Hematopoietic multipotent progenitor cell (in vitro differentiated cells): ENCODE measurements at places on chromosomes 11 and 22.

DNA sequence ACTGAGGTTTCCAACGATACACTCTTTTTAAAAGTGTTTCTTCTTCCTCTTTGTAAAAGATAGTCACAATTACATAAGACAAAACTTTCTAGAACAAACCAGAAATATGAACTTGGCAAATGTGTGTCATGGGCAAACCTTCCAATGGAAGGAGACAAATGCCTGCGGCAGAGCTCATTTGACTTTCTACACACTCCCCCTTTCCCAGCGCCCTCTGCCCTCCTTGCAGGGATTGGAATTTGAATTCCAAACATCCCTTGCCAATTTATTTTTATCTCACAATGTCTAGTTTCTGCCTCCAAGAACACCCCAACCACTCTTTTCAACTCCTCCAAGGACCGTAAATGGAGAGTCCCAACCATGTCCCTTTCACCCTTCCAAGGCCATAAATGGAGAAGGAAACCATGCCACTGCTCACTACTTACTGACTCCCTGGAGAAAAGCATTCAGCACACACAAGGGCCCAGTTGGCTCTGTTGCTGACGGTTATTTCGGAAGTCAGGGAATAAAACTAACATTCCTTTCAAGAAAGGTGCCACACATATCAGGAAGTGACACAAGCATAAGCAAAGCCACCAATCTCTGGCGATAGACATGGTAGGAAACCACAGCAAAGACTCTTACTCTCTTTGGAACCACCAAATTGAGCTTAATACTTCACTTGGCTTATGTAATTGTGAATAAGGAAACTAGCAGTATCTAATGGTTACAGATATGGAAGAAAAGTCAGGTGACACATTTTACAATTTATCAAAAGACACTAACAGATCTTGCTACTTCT, 15.0 kb upstream of the ESAM start:
- DNase-seq: no peak

GRCh38 chr11:843086-843734, 558 bp downstream of the TSPAN4 start:
- no peak for DNase-seq

GRCh38 chr11:120186774-120187591, 23.8 kb upstream of the OAF start:
- no peak for DNase-seq

DNA sequence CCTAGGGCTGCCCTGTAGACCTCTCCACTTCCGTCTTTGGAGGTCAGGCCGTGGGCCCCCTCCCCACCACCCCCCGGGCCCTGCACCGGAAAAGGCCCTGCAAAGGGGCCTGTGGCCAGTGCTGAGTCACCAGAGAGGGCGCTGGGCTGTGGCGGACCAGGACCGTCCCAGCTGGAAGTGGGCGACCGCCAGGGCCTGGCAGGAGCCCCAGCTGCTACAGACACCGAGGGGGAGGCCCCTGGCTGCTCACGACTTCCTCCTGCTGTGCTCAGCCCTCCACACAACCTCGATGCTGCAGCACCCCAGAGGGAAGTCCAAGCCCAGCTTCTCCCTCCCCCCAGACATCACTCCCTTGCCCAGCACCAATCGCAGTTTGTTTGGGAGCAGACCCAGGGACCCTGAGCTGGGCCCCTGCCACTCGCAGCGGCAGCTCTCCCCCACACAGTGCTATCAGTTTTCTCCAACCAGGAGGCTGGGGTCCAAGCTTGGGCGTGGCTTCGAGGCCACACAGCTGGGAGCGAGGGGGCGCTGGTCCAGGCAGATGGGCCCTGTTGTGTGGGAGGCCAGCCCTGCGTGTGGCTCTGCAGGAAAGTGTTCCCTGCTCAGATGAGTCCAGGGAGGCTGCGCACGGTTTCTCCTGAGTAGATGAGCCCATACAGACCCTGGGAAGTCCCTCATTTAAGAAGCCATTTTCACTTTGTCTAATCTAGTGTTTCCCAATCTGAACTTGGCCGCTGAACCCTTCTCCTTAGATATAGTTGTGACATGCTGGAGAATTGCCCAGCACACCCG, 5.6 kb upstream of the SH3BP1 start:
- DNase-seq: no peak

DNA sequence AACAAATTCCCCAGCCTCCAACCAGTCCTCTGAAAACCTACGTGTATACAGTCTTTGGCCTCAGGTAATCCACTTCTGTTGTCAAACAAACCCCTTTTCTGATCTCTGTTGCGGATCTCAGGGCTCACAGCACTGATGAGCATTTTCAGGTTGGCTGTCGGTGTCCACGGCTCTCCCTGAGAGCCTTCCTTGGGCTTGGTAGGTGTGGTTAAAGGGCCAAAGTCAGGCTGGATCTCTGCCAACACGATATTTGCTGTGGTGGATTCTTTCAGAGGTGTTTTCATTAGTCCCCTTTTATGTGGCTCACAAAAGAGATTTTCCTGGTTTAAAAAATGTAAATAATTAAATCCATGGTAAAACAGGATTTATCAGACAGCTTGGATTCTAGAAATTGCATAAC, 2.9 kb downstream of the E2F8 start:
- DNase-seq: no peak

DNA sequence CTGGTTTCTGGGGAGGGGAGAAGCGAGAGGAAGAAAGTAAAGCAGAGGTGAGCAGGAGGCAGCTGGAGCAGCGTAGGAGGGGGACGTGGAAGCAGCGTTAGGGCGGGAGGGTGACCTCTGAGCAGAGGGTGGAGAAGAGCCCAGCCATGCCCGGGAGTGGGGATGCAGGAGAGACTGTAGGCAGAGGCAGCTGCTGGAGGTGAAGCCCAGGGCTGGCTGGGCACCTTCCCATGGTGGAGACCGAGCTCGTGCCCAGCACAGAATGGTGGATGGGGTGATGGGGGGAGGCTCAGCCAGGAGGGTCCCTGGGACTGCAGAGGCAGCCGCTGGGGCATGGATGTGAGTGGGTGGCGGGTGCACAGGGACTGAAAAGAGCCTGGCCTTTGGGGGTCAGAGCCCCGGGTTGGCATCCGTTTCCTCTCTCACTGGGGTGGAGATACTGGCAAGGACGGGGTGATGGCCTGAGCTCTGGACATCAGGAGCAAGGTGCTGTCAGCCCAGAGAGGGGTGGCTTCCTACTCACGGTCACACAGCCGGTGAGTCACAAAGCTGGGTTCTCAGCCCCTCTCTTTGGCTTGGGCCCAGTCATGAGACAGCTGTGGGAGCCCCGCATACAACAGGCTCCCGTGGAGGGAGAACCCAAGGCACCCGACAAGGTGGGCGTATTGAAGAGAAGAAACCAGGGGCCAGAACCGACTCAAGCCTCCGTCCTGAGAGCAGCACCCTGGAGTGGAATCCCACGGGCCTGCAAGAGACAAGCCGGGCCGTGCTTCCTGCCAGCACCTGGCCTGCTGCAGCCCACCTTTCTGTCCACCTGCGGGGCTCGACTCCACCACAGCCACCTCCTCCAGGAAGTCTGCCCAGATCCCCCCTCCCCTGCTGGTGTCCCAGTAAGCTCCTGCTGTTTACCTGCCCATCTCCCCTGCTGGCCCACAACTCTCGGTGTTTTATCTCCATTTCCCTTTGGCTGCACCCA, 45.8 kb upstream of the FGF3 start:
- no peak for DNase-seq
